ENCODE measurements at places on chromosomes 12 and 14.

GRCh38 chr14:24308342-24309124 lies 756 bp upstream of the CIDEB start:
- no peak for DNase-seq

GRCh38 chr12:1517007-1517406 lies 77.4 kb downstream of the FBXL14 start:
- peak; percentile 96 for DNase-seq

DNA sequence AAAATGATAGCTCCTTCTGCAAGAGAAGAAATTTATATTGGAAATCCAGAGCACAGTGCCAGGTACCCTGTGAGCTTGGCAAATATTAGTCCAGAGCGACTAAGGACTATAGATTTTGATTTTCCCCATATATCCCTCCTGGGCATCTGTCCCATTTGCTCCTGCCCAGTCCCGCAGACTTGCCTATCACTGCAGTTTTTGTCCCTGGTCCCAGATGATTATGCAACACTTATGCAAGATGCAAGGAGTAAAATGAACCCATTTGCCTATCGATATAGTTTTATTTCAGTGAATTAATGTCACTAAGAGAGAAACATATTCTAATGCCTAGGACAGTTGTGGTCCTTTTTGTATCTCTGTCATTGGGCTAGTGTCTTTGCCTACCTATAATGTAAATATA lies 215.9 kb upstream of the BMP4 start:
- no peak for DNase-seq

- peak; percentile 60 for DNase-seq
Observed at GRCh38 chr12:5083955-5084849, 40.5 kb downstream of the KCNA5 start.

DNA sequence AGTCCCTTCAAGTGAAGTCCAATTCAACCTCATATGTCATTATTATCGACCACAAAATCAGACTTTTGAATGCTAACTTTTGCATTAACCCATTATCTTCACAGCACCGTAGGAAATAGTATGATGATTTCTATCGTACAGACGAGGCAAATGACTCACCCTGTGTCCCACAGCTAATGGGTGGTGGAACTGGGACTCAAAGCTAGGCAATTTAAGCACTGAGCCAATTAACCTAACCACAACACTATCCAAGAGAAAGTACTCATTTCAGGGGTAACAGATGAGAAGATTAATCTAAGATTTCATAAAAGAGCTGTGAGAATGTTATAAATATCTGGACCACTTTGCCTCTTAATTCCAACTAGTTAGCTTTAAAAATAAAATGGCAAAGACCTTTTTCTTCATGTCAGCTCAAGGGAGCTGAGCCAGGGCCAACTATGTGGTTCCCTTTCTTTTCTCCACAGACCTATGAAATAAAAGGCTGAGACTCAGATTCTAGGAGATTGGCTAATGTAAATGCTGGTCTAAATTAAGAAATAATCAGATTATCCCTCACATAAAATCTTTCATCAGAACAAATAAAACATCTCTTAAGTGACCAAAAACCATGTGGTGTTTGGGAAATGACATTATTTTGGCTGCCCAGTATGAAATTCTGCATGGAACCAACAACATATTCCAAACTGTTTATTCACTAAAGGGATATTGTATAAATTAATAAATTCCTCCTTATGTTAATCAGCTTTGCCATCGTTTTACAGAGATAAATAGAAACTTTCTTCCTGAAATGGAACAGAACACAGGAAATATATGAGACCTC lies 4.9 kb downstream of the PTGER2 start:
- peak; percentile 58 for DNase-seq

- DNase-seq, result no peak
Observed at GRCh38 chr12:30980955-30981662, 54.6 kb downstream of the TSPAN11 start.

- DNase-seq, result no peak
Observed at GRCh38 chr12:109209082-109209481, 92.7 kb downstream of the ACACB start.

DNA sequence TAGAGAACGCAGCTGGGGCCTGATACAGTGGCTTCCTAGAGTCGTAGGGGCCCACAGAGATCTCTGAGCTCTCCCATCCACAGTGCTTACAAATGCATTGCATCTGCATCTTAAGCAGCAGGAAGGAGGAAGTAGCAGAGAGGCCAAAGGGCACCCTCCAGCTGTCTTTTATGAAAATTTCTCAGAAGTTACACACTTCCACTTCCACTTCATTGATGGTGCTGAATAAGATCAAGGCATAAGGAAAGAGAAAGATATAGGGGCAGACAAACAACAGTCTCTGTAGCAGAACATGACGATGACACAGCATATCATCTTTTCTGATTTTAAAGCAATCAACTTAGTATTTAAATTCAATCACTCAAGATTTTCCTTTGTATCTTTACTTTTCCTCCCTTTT lies 51.6 kb upstream of the ABCC9 start:
- DNase-seq, result peak; percentile 15

GRCh38 chr14:33357225-33358010 lies 418.7 kb downstream of the NPAS3 start:
- no peak for DNase-seq

DNA sequence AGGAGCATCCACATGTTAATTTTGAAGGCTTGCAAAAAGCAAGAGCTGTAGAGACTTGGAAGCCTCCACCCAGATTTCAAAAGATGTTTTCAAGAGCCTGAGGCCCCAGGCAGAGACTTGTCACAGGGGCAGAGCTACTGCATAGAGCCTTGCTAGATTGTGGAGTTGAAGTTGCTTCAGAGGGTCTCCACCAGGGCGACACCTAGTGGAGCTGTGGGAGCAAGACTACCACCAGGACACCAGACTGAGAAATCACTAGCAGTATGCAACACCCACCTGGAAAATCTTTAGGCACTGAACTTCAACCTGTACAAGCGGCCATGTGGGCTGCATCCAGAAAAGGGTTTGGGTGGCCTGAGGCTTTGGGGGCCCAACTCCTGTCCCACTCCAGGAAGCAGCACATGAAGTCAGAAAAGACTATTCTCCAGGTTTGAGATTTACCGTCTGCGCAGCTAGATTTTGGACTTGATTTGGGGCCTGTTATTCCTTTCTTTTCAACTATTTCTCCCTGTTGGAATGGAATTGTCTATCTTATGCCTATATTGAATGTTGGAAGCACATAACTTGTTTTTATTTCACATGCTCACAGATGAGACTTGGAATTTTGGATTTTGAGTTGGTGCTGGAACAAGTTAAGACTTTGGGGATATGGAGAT lies 508.6 kb downstream of the FLRT2 start:
- DNase-seq, result peak; percentile 65

DNA sequence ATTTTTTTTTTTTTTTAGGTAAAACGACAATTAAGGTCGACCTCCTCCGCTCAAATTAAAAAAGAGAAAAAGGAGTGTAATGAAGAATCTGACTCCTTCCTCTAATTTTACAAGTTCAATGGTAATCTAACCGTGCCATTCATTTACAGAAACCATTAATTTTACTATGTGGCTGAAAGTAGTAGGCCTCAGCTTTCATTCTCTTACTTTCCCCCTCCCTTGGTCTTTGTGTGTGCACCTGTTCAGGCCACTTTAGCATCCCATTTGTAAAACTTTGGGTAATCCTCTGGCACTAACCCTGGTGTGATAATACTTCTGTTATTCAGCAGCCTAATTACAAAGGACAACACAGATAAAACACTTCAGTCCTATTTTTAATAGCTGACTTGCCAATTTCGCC lies 128.1 kb downstream of the ASCL1 start:
- DNase-seq, result no peak

- no peak for DNase-seq
Observed at GRCh38 chr12:101803978-101804377, 26.8 kb downstream of the GNPTAB start.

DNA sequence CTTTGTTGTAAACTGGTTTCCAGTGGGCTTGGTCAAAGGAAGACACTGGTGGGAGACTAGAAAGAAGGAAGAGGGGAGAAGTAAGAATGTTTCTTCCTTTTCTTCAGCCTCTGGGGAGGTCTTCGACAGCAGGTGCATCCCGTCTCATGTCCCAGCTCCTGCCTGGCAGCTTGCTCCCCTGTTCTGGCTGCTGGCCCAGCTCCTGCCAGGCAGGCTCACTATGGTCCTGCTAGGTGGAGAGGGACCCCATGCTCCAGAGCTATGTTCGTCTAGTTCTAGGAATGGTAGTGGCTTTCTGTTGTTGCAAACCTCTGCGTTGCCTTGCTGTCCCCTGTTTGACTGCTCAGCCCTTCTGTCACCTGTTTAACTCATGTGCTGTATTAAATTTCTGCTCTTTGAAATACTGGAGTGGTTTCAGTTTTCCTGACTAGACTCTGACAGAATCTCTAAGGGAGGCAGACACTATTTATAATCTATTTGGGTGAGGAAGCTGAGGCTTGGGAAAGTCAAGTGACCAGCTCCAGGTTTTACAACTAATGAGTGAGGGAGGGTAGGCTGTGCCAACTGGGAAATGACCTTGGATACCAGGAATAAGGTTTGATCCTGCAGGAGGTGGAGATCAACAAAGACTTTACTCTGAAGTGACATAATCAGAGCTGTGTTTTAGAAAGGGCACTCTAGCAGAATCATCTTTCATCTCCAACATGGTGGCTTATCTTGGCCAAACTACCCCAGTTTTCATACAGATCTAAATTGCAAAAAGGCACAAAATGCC lies 94.7 kb upstream of the DDHD1 start:
- no peak for DNase-seq

- DNase-seq, result no peak
Observed at GRCh38 chr14:99946652-99947489, 118.4 kb upstream of the EVL start.

GRCh38 chr12:123223241-123223668 lies 9.7 kb downstream of the MPHOSPH9 start:
- DNase-seq, result no peak

DNA sequence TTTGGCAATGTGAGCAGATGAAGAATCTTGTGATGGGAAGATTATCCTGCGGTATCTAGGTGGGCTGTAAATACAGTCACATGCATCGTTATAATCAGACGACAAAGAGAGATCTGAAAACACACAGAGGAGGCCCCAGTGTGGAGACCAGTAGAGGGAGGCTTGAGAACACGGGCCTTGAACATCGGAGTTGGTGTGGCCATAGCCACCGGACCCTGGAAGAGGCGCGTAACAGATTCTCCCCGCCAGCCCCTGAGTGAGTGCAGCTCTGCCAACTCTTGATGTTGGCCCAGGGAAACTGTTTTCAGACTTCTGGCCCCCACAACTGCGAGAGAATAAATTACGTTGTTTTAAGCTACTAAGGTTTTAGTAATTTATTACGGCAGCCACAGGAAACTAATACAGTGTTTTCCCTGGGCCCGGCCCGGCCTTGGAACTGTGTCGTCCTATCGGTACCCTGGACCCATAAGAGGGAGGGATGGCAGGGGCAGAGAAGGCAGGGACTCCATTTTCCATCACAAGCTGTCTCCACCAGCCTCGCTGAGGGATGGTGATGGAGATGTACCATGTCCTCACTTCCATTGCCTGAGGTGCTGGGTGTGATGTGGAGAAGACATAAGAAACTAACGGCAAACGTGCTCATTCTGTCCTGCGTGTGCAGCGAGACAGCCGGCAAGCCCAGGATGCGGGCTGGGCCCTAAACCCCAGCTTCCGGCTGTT lies 91.6 kb downstream of the NTF3 start:
- DNase-seq, result no peak

DNA sequence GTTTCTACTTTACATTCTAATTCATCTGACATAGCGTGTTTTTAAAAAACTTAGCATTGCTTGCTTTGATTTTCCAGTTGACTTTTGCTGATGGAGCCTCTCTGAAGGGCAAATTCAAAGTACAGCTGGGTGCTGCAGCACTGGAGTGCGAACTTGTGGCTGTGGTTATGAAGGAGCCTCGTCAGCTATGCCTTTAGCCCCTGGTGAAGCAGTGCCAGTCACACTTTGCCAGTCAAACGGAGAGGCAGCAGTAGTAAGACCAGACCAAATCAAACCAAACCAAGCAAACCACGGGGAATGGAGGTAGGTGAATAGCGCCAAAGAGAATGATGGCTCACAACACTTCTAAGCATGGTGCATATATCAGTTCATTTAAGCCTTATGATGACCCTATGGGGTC lies 15.1 kb upstream of the SLC38A2 start:
- no peak for DNase-seq

GRCh38 chr14:91585856-91586255 lies 75.7 kb upstream of the PPP4R3A start:
- no peak for DNase-seq

DNA sequence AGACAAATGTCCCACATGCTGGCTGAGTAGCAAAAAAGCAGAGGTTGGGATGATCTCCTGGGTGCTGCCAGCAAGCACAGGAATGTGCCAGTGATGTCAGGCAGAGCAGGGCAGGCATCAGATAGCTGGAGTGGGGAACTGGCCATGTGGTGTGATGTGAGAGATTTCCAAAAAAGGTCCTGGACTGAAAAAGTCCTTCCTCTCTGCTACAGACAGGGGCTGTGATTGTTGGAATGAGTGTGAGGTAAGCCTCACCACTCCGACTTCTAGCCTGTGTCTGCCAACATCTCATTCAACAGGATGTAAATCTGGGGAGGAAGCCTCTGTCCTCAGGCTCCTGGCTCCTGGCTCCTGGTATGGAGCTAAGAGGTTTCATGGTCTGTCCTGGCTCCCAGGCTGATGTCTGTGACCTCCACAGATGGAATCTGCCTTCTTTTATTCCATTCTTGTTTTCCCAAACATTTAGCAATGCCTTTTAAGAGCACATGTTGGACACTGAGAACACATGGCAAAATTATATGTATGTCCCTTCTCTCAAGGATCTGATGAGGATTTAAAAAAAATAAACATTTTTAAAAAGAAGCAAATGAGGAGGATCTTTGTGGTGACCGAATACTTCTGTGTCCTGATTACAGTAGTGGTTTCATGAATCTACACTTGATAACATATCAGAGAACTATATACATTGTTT lies 50.1 kb upstream of the STK38L start:
- DNase-seq, result peak; percentile 87

- DNase-seq, result no peak
Observed at GRCh38 chr14:104085032-104085888, at the start of gene ASPG. ASPG (plus strand) TSS chr14:104085700; CDS start chr14:104085771, 71 bp downstream.

GRCh38 chr12:130984183-130985058 lies 30.7 kb downstream of the ADGRD1 start:
- DNase-seq, result no peak

- DNase-seq, result peak; percentile 57
Observed at GRCh38 chr12:105418229-105418628, 87.7 kb downstream of the C12orf75 start.
